ENCODE measurements at places on chromosomes 5 and 9.

DNA sequence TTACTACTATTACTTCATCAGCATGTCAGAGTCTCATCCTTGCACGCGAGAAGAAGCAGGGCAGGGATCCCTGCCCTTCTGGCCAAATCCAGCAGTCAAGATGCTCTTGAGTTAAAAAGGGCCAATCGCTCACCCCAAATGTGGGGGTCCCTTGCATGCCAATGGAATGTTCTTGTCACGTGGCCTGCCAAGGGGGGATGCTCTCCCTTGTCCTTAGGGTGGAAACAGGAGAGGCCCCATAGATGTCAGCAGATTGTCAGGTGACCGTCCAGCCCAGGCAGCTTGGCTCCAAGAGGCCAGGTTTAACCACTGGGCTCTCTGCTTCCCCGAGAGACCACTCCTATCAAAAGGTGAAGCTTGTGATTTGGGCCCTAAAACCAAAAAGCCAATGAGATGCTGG is 25.3 kb upstream of the DUSP1 start:
- no peak for DNase-seq

DNA sequence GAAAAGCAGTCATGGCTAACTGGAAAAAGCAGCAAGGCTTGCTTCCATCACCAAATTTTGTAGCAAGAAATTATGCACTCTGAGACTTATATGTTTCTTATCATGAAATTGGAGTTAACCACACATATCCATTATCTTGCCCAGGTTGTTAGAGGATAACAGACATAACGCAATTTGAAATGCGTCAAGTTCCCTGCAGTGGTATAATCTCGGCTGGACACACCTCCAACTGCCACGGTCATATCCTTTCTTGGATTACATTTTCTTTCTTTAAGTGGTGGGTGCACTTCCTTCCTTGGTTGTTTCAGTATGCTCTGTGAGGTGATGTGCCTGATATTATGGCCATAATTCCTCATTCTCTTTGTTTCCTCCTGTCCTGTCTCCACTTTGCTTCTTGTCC is 695.0 kb upstream of the DMAC1 start:
- no peak for DNase-seq

GRCh38 chr9:113913426-113914195 is 37.5 kb downstream of the ZNF618 start:
- no peak for DNase-seq

GRCh38 chr5:123444016-123444415 is 20.8 kb upstream of the CEP120 start:
- DNase-seq: no peak

DNA sequence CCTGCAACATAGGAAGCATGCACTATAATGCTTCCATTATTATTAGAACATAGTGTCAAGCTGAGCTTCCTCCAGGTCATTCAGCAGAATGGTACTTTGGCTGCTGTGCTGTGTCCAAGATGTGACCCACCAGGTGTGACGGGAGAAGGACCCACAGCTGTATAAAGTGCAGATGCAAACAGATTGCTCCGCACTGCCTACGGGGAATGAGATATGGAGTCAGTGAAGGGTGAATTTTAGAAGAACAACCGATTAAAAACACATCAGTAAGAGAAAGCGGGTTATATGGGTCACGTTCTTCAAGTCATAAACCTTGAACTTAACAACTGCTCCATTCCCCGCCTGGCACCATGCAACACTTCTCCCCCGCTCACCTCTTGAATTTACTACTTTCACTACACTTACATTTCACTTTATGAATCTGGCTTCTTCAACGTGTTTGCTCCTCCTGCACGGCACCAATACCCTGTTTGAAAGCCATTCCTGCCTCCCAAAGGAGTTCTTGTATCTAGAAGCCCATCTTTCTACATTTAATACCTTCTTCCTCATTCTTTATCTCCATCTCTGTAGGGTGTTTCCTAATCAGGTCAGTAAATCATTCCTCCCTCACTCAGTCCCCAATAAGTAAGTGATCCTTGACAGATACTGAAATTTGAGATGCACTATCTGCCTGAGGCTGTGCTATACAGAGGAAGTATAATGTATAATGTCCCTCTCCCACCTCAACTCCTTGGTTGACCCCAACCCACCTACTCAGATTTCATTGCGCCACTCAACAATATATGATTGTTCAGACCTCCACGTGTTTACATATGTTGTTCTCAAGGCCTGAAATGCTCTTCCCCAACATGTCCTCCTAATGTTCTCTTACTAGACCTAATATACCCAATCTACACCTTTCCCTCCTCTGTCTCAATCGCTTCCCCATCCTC is 25.9 kb downstream of the BRINP1 start:
- no peak for DNase-seq

DNA sequence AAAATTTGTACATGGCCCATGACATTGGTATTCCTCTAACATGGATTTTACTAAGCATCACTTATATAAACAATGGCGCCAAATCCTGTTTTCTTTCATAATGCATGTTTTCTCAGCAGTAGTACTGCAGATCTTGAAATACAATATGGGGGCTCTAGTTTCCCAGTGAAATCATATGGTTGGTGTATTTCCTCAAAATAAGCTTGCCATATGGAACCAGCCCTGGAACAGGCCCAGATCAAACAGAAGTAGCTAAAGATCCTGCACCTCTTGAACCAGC is 163.9 kb downstream of the ZNF608 start:
- DNase-seq: no peak

DNA sequence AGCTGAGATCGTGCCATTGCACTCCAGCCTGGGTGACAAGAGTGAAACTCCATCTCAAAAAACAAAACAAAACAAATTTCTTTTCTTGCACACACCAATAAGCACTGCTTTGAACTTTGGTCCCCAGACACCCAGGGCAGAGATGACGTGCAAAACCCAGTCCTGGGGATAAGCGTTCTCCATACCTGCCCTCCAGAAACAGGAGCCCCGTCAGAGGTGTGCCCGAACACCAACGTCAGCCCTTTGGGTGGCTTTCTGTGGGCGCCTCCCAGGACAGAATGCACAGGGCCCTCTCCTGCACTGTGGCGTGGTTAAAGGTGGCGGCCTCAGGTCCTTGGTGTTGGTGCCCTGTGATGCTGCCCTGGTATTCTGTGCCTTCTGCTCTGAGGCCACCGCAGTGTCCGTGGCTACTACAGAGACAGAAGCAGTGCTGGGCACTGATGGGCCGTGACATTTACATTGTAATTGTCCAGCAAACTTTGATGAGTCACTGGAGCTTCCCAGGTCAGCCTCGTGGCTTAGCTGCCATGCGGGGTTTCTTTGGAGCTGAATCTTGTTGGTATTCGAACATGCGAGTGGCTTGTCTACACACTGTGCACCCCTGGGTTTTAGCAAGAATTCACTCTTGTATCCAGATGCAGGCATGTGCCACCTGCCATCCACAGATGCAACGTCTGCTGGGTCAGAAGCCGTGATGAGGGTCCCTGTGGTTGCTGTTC is 9.8 kb downstream of the PPP1R26 start:
- no peak for DNase-seq

DNA sequence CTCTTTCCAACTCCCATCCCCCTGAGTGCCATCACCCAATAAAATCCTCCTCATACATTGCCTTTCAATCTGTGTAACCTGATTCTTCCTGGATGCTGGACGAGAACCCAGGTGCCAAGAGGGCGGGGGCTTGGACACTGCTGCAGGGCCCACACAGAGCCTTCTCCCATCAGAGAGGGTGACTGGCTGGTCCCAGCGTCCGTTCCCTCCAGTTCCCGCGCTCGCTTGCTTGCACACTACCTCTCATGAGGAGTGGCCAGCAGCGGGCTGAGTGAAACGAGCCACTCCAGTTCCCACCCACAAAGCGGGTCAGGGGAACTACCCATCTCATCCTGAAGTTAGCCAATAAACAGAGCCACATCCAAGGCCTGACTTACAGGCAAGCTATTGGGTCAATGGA is 602.6 kb upstream of the ADAMTS16 start:
- no peak for DNase-seq

GRCh38 chr5:157677931-157678330 is 6.6 kb downstream of the C5orf52 start:
- DNase-seq: no peak

DNA sequence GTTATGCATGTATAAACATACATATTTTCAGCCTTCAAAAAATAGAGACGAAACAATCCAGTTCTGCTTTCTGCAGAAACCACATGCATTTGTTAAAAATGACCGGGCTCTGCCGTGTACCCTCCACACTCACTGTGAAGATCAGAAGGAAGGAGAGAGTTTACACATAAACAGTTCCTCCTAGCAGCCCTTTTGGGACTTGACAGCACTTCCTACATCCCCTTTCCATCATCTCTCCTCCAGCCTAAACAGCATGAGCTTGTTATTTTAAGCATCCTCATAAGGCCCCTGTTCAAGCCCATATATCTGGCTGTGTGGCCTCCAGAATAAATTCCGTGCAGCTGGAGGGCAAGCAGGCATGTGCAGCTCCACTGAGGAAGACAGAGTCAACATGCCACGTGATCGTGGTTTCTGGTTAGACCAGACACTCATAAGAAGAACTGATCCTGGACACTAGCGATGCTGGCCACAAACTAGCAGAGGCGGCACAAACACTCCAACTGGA is 42.2 kb downstream of the NIPAL4 start:
- no peak for DNase-seq

GRCh38 chr9:14747111-14747510 is 24.6 kb upstream of the CER1 start:
- DNase-seq: no peak

- DNase-seq: no peak
Measured at GRCh38 chr5:107945061-107945460, 274.3 kb upstream of the EFNA5 start.

- no peak for DNase-seq
Measured at GRCh38 chr5:122690266-122690665, 84.6 kb upstream of the SNX2 start.

GRCh38 chr9:5577225-5577624 is 51.7 kb upstream of the RIC1 start:
- DNase-seq: no peak

- DNase-seq: no peak
Measured at GRCh38 chr5:95152535-95152934, 132.4 kb downstream of the MCTP1 start.

GRCh38 chr5:177606071-177607051 is 6.4 kb downstream of the B4GALT7 start:
- no peak for DNase-seq

DNA sequence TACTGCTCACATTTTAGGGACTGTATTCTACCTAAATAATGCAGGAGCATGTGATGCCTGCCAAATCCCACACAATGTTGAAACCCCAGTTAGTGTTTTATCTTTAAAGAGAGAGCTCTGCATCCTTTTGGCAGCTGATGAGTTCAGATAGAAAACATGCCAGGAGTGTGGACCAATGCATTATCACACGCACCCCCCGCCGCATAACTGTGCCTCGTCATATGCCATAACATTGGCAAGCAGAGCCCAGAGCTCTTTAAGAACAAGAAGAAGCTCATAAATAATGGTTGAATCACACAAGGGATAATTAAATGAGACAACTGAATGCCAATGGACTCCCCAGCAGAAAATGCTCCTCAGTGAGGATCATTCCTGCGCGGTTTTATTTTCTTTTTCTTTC is 52.8 kb upstream of the RORB start:
- no peak for DNase-seq

DNA sequence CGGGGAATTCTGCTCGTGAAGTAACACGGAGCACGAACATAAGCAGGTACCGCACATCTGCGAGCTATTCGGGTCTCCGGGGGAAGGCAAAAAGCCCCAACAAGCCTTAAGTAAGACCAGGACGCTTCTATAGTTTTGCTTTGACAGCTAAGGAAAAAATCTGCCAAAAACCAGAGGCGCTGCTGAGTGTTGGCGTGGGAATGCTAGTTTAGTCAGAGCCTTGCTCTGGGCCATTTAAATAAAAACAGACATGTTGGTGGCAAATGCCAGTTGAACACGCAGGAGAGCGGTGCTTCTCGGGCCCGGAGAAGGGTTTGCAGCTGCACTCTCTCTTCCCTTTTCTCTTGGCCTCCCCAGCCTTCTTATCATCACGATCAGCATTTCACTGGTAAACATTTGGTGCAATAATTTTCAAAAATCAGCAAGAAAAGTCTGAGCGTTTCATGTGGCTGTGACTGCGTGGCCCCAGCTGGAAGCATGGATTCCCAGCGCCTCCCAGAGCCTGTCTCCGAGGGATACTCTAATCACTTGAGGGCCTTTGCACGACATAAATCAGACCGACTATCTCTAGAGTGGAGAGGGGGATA is 6.4 kb upstream of the NOTCH1 start:
- no peak for DNase-seq

Measured in NCI-H526 (cell line).